ENCODE measurements at places on chromosomes 7 and 10. TPM values are rescaled to one million over a fixed set of nuclear protein-coding genes. Genes with fewer than 3 reads are reported as not detected.

Gene BPGM
- 16.8 TPM for total RNA-seq

Gene TET1
- total RNA-seq, result 1.1 TPM

Gene CYP3A7
- total RNA-seq, result not detected

Gene NKX2-3
- total RNA-seq, result not detected

Gene AMPH
- 1.7 TPM for total RNA-seq

Gene PAOX
- 15.3 TPM for total RNA-seq

Gene ASAH2
- total RNA-seq, result 0.32 TPM

Gene CBX3
- 73.3 TPM for total RNA-seq

Gene POM121L12
- total RNA-seq, result not detected

Gene EVX1
- total RNA-seq, result not detected

Gene MYPN
- total RNA-seq, result not detected

Gene CEP55
- total RNA-seq, result 6.7 TPM

Gene TMEM60
- 11.1 TPM for total RNA-seq

Gene ATOH7
- total RNA-seq, result not detected

Gene CYP2C18
- 53.5 TPM for total RNA-seq

Gene TRPV6
- 6.5 TPM for total RNA-seq

Gene ERVW-1
- not detected for total RNA-seq

Gene CDHR1
- 6.7 TPM for total RNA-seq

Gene TMEM225B
- 0.23 TPM for total RNA-seq

Gene GLCCI1
- 4.6 TPM for total RNA-seq

Gene BAG3
- total RNA-seq, result 51.6 TPM

Gene GRID1
- 0.76 TPM for total RNA-seq

Gene TMEM176B
- total RNA-seq, result 21.2 TPM

Gene PPP3CB
- total RNA-seq, result 30.5 TPM

Gene ADAMTS14
- total RNA-seq, result not detected

Gene ACBD5
- 10.4 TPM for total RNA-seq

Gene CABCOCO1
- total RNA-seq, result not detected

Gene FXYD4
- not detected for total RNA-seq

Gene CALHM2
- total RNA-seq, result 5.0 TPM

Gene DNTT
- total RNA-seq, result not detected

Gene CLCN1
- total RNA-seq, result not detected

Gene TLL2
- total RNA-seq, result not detected

Gene OR2A1
- not detected for total RNA-seq

Gene FEZF1
- not detected for total RNA-seq

Gene NRG3
- total RNA-seq, result not detected

Gene NRAP
- total RNA-seq, result not detected

Gene HOXA7
- total RNA-seq, result 0.48 TPM

Gene SLC26A5
- total RNA-seq, result not detected

Gene CEP41
- total RNA-seq, result 2.7 TPM

Gene RTKN2
- 4.9 TPM for total RNA-seq

Gene CUTC
- total RNA-seq, result 22.3 TPM

Gene ZNF212
- total RNA-seq, result 8.0 TPM

Gene LIPF
- total RNA-seq, result 0.57 TPM

Gene CCNY
- total RNA-seq, result 41.5 TPM

Gene ANKRD30A
- total RNA-seq, result not detected

Gene PPP1R3A
- not detected for total RNA-seq

Gene GAD2
- not detected for total RNA-seq

All from esophagus squamous epithelium (tissue), 5 donors.